ENCODE measurements at places on chromosomes 4 and X.

DNA sequence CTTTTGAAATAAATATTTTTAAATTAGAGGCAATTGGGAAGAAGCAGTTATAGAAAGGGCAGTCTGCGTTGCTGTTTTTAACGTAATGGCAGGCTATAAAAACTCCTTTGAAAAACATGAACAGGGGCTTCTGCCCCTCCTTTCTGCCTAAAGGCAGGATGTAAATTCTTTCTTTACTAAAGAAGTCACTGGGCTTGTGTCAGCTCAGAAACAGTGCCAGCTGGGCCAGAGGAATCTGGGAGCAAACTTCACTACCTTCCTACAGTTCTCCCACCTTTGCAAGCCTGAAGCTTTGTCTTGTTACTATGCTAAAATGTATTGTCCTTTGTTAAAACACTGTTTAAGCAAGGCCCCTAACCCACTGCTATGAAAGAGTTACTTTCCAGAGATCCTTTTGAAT lies 1664.8 kb downstream of the RPA4 start:
- no peak for DNase-seq

DNA sequence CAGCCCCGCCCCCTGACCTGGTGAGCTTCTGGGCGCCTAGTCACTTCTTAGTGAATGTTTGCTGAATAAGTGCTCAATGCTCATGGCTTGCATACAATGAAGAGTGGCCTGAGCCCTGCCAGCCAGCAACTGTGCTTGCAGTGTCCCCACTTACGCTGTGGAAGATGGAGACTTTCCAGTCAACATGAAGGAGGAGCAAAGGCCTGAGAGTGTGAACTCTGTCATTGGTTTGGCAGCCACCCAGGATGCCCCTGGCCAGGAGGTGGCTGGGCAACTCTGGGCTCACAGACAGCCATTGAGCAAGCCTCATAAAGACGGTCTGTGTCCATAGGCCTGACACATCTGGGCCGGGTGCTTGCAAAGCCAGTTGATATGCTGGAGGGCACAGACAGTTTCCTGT lies 72.1 kb upstream of the MAMLD1 start:
- no peak for DNase-seq

DNA sequence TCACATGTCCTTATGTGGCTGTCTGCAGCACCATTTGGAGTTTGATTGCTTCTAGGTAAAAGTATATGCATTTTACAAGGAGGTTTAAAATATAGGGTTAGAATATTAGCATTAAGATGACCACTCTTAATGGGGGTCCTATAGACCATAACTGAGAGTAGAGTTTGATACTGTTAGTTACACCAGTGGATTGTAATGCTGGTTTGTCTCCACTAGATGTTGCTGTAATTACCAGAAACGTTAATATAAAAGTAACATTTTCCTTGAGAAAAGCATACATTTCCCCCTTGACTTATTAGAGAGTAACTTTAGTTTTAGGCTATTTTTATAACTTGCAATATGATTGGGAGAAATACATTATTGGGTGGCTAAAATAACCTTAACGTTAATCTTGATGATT lies 93.0 kb downstream of the ZXDA start:
- DNase-seq: no peak

- no peak for DNase-seq
Measured at GRCh38 chr4:149973181-149973580, 105.1 kb upstream of the DCLK2 start.

Data from right kidney (tissue), 9 donors.